Activated CD4-positive, alpha-beta memory T cell treated with anti-CD3 and anti-CD28 coated beads for 36 hours (primary cell): ENCODE measurements at places on chromosomes 1 and 21. TPM values are rescaled to one million over a fixed set of nuclear protein-coding genes. Genes with fewer than 3 reads are reported as not detected.

DNA sequence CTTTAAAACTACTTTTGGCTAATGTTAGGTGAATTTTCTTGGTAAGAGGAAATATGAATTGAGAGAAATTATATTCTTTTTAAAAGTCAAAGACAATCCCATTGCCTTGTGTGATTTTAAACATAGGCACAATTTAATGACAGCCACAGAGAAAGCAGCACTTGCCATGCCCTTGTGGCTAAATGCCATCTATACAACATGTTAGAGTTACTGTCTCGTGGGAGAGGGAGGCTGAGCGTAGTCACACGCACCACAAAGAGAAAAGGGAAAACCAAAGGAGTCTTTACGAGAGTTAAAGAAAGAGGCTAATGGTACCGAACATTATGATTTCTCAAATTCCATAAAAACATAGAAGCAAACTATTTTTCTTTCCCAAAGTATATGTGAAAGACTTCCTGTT is 537.9 kb downstream of the PTPRC start:
- H3K4me1 ChIP-seq: peaks cover 28% of the 10 kb centered on the region
- H3K4me3 ChIP-seq: no peak overlapping the region
- no peaks in the 10 kb centered on the region for H3K36me3 ChIP-seq
- DNase-seq: no peak

KCNA3 gene
- total RNA-seq: 25.2 TPM

VWA5B1 gene
- not detected for total RNA-seq

DNA sequence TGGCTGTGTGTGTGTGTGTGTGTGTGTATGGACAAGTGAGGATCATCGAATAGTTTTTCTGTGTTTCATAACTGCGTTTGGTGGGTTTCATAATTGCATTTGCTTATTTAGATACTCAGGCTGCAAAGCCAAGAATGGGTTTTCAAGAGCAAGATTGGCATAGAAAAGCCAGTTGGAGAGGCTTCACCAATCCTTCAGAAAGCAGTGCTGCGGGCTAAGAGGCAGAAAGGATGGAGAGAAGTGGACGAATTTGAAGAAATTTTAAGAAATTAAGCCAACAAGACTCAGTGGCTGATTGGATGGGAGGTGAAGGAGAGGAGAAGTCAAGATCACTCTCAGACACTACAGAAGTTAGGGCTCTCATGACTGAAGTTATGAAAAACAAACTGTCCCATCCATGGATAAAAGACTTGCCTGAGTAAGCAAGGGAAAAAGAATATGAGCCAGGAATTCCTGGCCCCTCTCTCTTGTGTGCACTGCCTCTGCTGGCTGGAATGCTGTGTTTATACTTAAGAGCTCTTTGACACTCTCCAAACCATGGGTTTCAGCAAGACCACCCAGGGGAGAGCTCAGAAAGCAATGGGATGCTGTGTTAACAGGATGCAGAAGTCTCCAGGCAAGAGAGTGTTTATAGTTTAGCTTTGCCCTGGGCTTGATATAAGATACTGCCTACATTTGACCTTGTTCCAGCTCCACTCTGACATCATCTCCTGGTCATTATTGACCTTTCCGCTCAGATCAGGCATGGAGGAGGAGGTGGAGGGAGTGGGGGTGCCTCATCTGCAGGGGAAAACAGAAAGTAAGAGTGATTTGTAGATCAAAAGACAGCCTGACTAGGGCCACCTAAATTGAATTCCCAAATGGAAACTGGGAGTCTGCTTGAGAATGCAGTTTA is 232.0 kb upstream of the PLXNA2 start:
- H3K36me3 ChIP-seq: no peaks in the 10 kb centered on the region
- no peaks in the 10 kb centered on the region for H3K4me1 ChIP-seq
- no peak overlapping the region for H3K27ac ChIP-seq
- no peak overlapping the region for H3K4me3 ChIP-seq
- no peak for DNase-seq
- peaks cover 2% of the 10 kb centered on the region for H3K27me3 ChIP-seq

GPR137B gene
- 5.6 TPM for total RNA-seq

DNA sequence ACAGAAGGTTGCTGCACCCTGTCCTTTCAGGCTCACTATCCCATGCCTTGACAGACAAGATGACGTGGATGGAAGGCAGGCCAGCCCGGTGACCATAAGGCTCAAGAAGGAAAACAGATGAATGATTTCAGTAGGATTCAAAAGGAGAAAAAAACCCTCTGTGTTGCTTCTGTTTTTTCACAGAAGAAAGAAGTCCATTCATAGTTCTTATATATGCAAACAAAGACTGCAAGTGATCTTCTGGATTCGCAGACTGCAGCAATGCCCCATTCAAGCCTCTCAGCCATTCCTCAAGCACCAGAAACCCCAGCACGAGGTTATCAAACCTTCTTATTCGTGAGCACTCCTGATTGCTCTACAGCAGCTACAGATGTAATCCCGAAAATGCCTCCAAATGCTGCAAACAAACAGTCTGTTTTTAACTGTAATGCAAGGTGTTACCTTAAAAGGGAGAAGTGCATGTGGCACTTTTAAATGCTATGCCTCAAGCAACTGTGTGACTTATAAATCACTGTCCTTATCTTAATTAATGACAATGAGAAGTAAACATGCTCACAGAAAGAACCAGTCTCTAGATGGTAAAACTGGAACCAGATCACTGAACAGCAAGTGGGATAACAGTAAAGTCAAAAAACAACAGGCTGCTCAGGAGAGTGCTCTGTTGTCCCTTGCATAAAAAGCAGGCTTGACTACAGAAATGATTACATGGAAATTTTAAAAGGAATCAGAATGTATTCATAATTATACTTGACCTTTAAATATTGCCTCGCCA is 173.9 kb downstream of the HHIPL2 start:
- H3K27me3 ChIP-seq: no peaks in the 10 kb centered on the region
- no peak for DNase-seq
- no peak overlapping the region for H3K27ac ChIP-seq

DNA sequence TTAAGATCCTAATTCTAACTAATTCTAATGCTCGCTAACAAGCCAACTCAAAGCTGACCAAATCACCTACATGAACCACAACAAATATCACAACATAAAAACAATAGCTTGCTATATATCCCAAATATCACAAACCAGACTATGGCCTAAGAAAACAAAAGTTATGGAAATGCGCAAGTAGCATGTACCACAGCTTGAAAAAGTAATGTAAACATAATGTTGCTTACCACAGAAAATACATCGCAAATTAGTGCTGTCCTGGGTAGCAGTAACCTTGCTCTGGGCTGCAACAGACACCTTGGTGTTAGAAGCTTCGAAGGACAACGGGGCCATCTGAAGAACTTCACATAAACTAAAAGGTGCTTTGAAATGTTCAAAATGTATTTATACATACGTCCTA is 107.4 kb upstream of the LBR start:
- no peaks in the 10 kb centered on the region for H3K4me1 ChIP-seq
- no peaks in the 10 kb centered on the region for H3K36me3 ChIP-seq
- H3K27ac ChIP-seq: no peak overlapping the region
- no peak for DNase-seq

TTLL7 gene
- total RNA-seq: 0.76 TPM

DNA sequence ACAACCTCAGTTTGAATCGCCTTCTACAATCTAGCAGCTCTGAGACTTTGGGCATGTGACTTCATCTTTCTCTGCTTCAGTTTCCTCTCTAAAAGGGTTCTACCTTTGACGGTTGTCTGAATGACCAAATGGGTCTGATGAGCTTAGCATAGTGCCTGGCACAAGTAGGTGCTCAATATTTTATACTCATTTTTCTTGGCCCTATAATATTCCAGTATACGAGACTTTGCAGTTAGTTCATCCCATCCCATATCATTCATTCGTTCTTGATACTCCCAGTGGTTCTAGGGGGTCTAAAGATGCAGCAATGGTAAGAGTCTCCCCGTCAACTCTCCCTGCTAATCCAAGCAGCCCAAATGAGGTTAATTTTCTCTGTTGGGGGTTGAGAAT is 67.6 kb downstream of the ALPL start:
- no peak for DNase-seq
- H3K36me3 ChIP-seq: no peaks in the 10 kb centered on the region
- H3K27ac ChIP-seq: no peak overlapping the region
- no peak overlapping the region for H3K4me3 ChIP-seq
- H3K27me3 ChIP-seq: peaks cover 8% of the 10 kb centered on the region

GBP4 gene
- 26.5 TPM for total RNA-seq

- no peaks in the 10 kb centered on the region for H3K4me1 ChIP-seq
- peaks cover 12% of the 10 kb centered on the region for H3K36me3 ChIP-seq
- no peak for DNase-seq
- H3K27me3 ChIP-seq: no peaks in the 10 kb centered on the region
These were observed 50.1 kb downstream of the TUT4 start for GRCh38 chr1:52502789-52503188.

DNA sequence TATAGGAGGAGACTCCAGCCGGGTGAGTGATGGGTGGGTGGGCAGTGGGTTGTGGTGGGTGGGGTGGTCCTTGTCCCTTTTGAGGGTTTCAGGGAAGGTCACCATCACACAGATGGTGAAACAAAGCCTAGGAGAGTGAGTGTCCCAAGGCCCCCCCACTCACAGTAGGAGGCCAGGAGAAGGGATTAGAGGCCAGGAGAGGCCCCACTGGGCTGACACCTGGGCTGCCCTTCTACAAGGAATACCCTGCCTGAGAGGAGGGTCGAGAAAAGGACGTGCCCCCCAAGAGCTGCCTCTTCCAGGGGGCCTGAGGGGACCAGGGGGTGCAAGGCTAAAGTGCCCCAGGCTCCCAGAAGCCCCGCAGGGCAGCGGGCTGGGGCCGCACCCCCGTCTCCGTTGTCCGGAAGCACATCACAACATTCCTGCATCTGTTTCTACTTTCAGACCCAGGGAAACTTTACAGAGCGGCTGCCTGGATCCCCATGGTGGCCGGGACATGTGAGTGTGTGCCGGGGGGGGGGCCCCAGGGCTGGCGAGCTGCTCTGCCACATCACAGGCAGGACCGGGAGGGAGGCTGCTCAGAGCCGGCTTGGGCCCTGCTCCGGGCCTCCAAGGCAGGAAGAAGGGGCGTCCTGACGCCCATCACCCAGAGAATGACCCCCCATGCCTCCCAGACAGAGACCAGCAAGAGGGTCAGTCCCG is 68.2 kb downstream of the ARHGEF16 start:
- no peak overlapping the region for H3K4me3 ChIP-seq
- DNase-seq: no peak
- H3K36me3 ChIP-seq: no peaks in the 10 kb centered on the region
- H3K27ac ChIP-seq: no peak overlapping the region
- no peaks in the 10 kb centered on the region for H3K27me3 ChIP-seq
- no peaks in the 10 kb centered on the region for H3K4me1 ChIP-seq

- H3K36me3 ChIP-seq: no peaks in the 10 kb centered on the region
- no peaks in the 10 kb centered on the region for H3K27me3 ChIP-seq
- no peak overlapping the region for H3K4me3 ChIP-seq
- H3K27ac ChIP-seq: no peak overlapping the region
- DNase-seq: no peak
These were observed 20.5 kb upstream of the NPHP4 start for GRCh38 chr1:6012529-6013318.

DNA sequence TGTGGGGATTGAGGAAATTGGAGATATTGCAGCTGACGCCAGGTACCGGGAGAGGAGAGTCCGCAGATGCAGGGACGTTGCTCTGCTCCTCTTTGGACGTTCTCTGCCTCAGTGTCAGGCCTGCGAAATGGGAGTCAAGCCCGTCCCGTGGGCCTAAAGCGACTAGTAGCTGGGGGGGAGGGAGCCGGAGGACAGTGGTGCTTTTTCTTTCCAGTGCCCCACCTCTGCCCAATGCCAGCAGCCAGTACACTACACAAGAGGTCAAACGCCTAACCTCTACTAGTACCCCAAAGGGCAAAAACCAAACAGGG is 413.6 kb upstream of the ESRRG start:
- peaks cover 6% of the 10 kb centered on the region for H3K4me1 ChIP-seq
- H3K27ac ChIP-seq: no peak overlapping the region
- H3K27me3 ChIP-seq: peaks cover 72% of the 10 kb centered on the region
- no peak overlapping the region for H3K4me3 ChIP-seq
- peaks cover 7% of the 10 kb centered on the region for H3K36me3 ChIP-seq
- DNase-seq: no peak

GRCh38 chr21:36841866-36842265 is 124.6 kb downstream of the HLCS start:
- no peak overlapping the region for H3K4me3 ChIP-seq
- no peak overlapping the region for H3K27ac ChIP-seq
- H3K4me1 ChIP-seq: no peaks in the 10 kb centered on the region
- no peak for DNase-seq
- H3K36me3 ChIP-seq: no peaks in the 10 kb centered on the region

GRCh38 chr21:43939443-43940328 is 72.4 kb upstream of the TRAPPC10 start:
- peaks cover 19% of the 10 kb centered on the region for H3K4me1 ChIP-seq
- no peak overlapping the region for H3K4me3 ChIP-seq
- H3K27ac ChIP-seq: no peak overlapping the region
- H3K36me3 ChIP-seq: no peaks in the 10 kb centered on the region

DNA sequence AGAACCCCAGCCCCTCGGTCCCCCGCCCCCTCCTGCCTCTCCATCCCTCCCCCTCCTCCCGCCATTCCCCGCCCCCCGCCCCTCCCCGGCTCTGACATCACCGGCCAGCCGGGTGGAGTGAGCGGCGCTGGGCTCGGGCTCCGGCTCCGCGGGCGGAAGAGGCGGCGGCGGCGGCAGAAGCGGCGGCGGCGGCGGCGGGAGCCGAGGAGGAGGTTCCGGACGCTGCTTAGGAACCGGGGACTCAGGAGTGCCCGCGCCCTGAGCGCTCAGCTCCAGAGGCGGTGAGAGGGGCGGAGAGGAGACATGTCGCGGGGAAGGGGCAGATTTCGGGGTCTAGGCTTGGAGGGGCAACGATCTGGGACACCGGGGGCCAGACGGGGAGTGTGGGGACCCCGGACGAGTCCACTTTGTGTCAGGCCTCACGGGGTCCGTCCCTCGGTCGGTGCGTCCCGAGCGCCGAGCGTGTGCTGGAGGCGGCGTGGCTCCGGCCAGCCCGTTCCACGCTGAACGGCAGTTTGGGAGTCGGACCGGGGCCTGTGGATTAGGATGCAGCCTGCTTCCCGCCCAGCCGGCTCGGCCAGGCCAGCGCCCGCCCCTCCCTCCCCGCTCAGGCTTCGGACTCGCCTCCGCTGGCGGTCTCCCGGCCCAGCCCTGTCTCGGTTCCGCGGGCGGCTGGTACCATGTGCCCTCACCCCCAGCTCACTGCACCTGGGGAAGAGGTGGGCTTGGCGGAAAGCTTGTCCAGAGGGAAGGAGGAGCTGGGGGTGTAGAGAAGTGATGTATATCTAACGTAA is at the start of gene PEA15:
Gene PEA15 (plus strand): TSS at position 143 of the 794 bp plus-strand sequence. CDS start 6,161 bp downstream, outside the sequence.
- no peaks in the 10 kb centered on the region for H3K27me3 ChIP-seq
- H3K4me3 ChIP-seq: peak within 1 kb of the TSS; percentile 87
- peaks cover 54% of the 10 kb centered on the region for H3K4me1 ChIP-seq
- DNase-seq: peak; percentile 80
- peaks cover 10% of the 10 kb centered on the region for H3K36me3 ChIP-seq
- H3K27ac ChIP-seq: peak within 1 kb of the TSS; percentile 82

DNA sequence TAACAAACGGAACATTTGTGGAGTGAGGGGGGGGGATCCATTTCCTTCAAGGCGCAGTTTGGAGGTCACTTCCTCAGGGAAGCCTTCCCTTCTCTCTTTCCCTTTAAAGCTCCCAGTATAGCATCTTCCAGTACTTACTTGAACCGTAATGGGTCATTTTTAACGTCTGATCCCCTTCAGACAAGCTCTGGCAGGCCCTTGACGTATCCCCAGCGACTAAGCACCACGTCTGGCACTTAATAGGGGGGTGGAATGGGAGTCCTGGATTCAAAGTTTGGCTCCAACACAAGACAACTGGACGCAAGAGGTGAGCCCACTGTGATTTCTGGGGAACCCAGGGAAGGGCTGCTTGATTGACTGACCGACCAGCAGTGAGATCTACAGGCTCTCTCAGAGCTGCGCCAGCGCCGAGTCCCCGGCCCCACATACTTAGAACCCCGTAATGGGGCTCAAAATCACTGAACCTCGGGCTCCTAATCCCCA is 441 bp downstream of the YARS1 start:
- peaks cover 33% of the 10 kb centered on the region for H3K36me3 ChIP-seq
- H3K27me3 ChIP-seq: no peaks in the 10 kb centered on the region
- H3K27ac ChIP-seq: peak overlapping the region; percentile 94
